Ureter (tissue), 1 donor: ENCODE measurements at places on chromosomes 13 and 19. TPM values are rescaled to one million over a fixed set of nuclear protein-coding genes. Genes with fewer than 3 reads are reported as not detected.

GRCh38 chr13:73835138-73835721 is 299.0 kb downstream of the KLF12 start:
- no peak for DNase-seq

DNA sequence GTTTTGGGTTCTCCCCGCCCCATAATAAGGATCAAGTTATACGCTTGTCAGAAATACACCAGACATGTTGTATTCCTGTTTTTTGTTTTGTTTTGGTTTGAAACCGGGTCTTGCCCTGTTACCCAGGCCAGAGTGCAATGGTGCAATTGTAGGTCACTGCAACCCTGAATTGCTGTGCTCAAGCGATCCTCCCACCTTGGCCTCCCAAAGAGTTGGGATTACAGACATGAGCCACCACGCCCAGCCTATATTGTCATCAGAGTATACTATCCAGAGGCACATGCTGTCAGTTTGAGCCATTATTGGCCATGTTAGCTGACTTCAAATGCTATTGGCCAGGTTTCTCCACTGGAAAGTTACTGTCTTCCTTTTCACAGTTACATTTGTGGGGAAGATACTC is 9.8 kb downstream of the SAFB start:
- DNase-seq: no peak

DNA sequence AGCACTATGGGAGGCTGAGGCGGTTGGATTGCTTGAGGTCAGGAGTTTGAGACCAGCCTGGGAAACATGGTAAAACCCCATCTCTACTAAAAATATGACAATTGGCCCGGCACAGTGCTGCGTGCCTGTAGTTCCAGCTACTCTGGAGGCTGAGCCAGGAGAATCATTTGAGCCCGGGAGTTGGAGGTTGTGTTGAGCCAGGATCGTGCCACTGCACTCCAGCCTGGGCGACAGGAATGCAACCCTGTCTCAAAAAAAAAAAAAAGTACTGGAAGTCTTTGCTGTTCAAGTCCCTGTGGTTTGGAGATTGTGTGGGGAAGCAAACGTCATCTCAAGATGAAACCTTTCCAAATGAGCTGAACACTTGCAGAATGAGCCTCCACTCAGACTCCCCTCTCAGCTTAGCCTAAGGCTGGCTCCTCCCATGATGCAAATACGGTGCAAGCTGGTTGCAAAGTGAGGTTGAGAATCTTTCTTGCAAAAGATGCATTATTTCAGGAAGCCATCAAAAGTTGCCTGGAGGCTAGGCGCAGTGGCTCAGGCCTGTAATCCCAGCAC is 46.2 kb downstream of the MYO9B start:
- no peak for DNase-seq

- DNase-seq: no peak
Observed at GRCh38 chr13:33934951-33935371, 117.0 kb downstream of the RFC3 start.

- DNase-seq: no peak
Observed at GRCh38 chr19:34838753-34839431, 65.9 kb upstream of the ZNF599 start.

DNA sequence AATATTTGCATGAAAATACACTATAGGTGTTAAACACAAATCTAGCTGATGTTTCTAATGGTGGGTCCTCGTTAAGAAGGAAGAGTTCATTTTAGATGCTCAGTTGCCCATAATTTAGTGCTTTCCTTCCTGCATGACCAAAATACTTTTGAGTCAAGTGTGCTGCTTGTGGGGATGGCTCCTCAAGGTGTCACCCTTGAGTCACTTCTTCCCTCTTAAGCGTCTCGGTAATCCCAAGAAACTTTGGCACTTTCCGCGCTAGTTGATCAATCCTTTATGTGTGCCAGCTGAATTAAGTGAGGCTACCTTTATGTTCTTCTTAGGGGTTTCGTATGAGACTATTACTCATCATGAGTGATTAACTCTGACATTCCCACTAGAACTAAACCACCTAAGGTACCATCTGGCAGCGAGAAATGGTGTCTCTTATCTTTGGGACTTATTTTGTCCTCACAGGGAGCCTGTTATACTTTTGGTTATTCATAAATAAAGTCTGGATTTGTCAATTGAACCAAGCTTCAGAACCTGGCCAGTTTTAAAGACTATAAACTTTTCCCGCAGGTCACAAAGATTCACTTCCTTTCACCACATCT is 106.8 kb downstream of the NHLRC3 start:
- DNase-seq: peak; percentile 55

DNA sequence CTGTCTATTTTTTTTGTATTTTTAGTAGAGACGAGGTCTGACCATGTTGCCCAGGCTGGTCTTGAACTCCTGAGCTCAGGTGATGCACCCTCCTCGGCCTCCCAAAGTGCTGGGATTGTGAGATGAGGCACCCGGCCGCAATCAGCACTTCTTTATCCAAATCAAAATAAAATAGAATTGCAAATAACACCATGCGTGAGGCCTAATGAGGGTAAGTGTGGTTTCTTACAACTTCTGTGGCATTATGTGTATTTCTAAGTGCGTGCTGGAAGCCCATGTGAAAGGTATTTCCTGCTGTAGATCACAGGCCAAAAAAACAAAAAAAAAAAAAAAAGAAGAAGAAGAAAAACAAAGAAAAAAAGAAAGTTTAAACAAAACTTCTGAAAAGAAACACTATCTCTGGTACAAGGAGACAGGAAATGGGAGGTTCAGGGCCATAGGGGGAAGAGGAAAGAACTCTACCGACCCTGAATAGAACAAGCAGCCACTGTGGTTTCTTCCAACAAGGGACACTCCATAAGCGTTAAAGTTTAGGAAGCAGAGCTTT is 3.0 kb upstream of the GRAMD1A start:
- DNase-seq: no peak

- DNase-seq: no peak
Observed at GRCh38 chr19:47032171-47032811, 12.7 kb downstream of the NPAS1 start.

GRCh38 chr13:77285098-77285497 is 41.8 kb downstream of the MYCBP2 start:
- DNase-seq: no peak

- no peak for DNase-seq
Observed at GRCh38 chr19:35696835-35697234, 7.5 kb upstream of the ZBTB32 start.

DNA sequence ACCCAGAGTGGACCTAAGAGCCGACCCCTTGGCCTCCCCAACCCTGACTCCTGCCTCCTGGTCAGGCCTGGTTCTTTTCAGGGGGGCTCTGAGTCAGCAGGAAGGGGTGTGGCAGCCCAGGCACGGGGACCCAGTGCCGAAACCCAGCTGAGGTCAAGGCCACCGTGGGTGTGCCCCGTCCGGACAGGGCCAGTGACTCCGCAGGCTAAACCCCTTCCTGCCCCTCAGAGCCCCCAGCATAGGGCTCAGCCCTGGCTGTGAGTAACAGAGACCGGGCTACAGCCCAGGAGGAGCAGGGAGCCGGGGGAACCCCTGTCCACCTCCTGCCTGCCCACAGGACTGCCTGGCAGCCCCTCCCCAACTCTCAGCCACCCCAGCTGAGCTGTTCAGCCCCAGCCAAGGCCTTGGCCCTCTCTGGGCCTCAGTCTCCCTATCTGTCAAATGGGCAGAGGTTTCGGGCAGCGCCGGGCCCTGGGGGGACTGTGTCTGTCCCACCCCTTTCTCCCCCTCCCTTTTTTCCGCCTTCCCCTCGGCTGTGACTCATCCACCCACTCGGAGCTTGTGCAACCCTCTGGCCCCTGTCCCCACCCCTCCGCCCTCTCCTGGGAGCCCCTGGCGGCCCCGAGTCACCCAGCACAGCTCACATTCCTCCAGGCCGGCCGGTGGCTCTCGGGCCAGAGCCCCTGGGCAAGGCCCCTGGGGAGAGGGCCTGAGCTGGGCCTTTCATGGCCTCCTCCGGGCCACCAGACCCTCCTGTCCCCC is 8.6 kb downstream of the ZBTB7A start:
- peak; percentile 90 for DNase-seq

- no peak for DNase-seq
Observed at GRCh38 chr13:46896341-46897137, at the start of gene HTR2A. HTR2A (minus strand) TSS chr13:46897053; CDS start chr13:46895906, 1,147 bp downstream.

GRCh38 chr13:65679240-65679639 is 1550.9 kb downstream of the PCDH9 start:
- DNase-seq: no peak

- DNase-seq: peak; percentile 83
Observed at GRCh38 chr19:45164577-45165335, 4.0 kb upstream of the NKPD1 start.

DNA sequence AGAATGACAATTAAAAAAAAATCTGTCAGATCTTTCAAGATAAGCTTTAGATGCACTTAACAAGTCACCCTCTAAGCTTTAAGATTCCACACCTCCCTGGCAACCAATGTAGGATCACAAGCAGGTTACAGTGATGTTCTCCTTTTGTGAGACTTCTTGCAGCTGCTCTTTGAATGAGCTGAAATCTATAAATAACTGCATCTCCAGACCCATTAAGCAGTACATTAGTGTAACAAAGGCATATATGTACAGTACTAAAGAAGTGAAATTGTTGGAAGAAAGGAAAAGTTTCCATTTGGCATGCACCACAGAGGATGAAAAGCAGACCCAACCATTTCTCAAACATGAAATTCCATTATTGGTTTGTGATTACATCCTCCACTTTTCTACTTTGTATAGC is 364.7 kb downstream of the ENOX1 start:
- DNase-seq: no peak

GRCh38 chr19:23283925-23284324 is 33.7 kb upstream of the ZNF724 start:
- peak; percentile 51 for DNase-seq

DNA sequence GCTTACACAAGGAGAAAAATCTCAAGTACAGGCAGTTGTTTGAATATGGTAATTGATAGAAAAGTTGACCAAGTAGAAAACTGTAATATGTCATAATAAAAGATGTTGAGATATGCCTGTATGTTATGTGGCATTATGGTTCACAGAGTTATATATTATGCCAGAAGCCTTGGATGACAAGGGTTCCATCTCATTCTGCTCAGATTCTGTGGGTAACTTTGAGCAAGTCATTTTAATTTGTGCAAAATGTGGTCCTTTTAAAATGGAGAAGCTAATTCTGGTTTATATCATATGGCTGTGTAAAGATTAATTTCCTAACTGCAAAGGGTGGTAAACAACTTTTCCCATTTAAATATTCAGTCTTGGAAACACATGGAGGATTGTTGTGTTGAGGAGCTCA is 180.9 kb downstream of the GPC6 start:
- DNase-seq: no peak

DNA sequence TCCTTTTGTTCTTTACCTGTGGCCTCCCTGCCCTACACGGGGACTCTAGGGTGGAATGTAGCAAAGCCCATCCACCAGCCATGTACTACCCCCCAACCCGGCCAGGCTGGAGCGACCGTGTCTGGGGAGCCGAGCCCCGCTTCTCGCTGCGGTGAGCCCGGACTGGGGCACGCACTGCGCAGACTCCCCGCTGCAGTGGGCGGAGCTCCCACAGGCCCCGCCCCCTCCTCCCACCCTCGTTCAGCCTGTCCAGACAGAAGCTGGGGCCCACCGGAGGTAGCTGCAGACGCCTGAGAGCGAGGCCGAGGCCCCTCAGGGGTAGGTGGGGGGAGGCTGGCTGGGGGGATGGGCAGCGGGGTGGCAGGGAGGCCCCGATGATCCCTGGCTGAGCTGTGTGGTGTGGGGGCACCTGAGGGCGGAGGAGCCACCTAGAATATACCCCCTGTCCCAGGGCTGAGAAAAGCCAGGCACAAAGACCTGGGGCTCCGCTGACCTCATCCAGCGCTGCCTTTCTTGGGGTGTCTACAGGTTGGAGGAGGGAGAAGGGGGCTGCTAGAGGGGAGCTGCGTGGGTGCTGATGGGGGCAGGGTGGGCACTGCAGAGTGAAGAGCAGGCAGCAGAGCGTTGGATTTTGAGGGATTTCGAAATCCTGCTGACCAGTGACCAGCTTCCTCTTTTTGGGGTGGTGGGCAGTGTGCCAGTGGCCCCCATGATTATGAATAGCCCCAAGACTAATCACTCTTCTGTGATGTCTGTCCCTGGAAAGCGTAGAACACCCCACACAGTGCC is 17.3 kb downstream of the PLD3 start:
- peak; percentile 84 for DNase-seq

Gene GIPR
- total RNA-seq: 2.8 TPM

Gene SCGB2B2
- 3.4 TPM for total RNA-seq

Gene ANKRD24
- 2.7 TPM for total RNA-seq

Gene CEACAM8
- not detected for total RNA-seq

Gene CFAP97D2
- total RNA-seq: not detected

Gene STAP2
- total RNA-seq: 66.8 TPM

Gene MUC16
- 0.18 TPM for total RNA-seq
